Stomach (tissue), 19 donors: ENCODE measurements at places on chromosomes 11 and 22.
A peak's percentile ranks its signal among the peaks of the same experiment; 100 is the strongest.

- DNase-seq: no peak
These were observed 9.6 kb upstream of the MOB2 start for GRCh38 chr11:1496091-1496760.

- DNase-seq: no peak
These were observed 119.6 kb downstream of the DYNC2H1 start for GRCh38 chr11:103228807-103229206.

GRCh38 chr22:23743303-23743705, 7.6 kb downstream of the ZNF70 start:
- DNase-seq: no peak

GRCh38 chr11:6357222-6357621, 33.1 kb upstream of the SMPD1 start:
- DNase-seq: no peak

- DNase-seq: peak; percentile 56
These were observed 1.1 kb upstream of the GNB1L start for GRCh38 chr22:19855504-19856409.

GRCh38 chr11:132126973-132127899, 756.8 kb downstream of the NTM start:
- no peak for DNase-seq

DNA sequence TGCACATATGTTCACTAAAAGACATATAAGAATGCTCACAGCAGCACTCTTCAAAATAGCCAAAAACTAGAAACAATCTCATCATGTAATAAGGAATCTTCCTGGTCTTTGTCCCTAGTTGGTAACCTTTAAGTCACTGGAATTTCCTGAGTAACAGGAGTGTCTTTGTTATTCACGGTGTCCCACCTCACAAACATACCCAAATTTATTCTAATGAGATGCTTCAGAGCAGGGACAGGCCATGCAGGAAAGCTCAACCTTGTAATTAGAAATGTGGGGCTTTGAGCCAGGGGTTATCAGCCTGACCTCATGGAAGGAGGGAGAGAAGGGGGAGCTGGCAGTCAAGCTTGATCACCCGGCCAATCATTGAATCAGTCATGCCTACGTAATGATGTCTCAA, 40.3 kb upstream of the NFRKB start:
- DNase-seq: no peak

DNA sequence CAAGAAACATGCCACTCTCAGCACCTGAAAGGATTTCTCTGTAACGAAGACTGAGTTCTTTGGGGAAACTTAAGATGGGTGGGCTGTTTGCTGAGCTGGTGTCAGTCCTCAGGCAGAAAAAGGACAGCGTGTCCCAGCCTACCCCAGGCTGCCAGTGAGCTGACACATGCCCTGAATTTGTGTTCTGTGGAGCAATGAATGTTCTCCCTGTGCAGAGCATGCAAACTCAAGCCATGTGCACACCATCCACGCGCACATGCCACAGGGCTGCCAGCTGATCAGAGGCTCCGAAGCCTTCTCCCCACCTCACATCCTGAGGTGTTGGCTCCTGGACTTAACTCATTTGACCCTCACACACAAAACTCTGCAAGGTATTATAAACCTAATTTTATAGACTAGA, 104.9 kb downstream of the KCNC1 start:
- no peak for DNase-seq

- DNase-seq: no peak
These were observed 7.5 kb downstream of the RASD2 start for GRCh38 chr22:35547987-35548721.

- DNase-seq: no peak
These were observed 320.5 kb upstream of the ANO3 start for GRCh38 chr11:26011474-26011873.

- DNase-seq: no peak
These were observed 1073.3 kb downstream of the TBC1D22A start for GRCh38 chr22:47835726-47836125.

- no peak for DNase-seq
These were observed 49.6 kb downstream of the COMMD9 start for GRCh38 chr11:36239636-36240035.

GRCh38 chr11:113048820-113049768, 87.9 kb downstream of the NCAM1 start:
- DNase-seq: no peak

DNA sequence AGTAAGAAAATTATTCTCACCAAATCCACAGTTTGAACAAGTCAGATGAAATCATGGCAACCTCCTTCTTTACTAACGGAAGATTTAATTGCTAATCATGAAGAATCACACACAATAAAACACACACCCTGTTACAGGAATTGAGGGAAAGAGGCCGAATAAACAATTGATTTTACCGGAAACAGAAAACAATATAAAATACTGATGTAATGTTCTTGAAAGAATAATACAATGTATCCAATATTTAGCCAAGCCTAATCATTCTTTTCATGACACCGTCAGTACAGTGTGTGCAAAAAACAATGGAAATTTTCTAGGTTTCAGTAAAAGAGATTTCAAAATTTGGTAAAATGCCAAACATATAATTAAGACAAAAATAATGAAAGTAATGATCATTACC, 23.4 kb downstream of the ASRGL1 start:
- no peak for DNase-seq

DNA sequence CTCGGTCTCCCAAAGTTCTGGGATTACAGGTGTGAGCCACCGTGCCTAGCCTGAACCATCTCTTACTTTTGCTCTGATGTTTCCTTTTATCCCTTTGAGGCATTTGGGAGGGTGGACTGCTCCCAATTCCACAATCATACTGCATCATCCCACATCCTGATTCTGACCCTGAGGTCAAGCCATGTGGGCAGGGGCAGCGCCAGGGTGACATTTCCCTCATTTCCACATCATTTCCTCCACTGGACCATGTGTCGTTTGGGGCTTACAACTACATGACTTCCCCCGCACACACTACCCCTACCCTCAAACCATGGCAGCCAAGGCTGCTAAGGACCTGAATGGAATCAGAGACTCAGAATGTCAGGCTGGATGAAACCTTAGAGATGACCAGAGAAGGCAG, 26.4 kb upstream of the ZBTB16 start:
- DNase-seq: no peak

DNA sequence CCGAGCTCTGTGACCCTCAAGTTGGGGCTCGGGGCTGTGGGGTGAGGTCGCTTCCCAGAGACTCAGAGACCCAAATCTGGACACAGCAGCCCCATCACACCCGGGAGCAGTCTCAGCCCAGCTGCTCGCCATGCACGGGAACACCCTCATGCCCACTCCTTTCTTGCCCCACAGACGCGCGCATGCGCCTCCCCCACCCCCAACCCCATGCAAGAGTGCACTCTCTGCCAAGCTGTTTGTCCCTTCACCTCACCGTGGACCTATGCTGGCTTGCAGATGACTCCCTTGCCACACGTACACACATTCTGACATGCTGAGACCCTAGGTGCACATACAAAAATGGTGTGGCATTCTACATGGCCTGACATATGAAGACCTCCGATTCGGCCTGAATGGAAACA, 478 bp upstream of the CD248 start:
- peak; percentile 81 for DNase-seq

GRCh38 chr22:26281941-26282340, 112.7 kb downstream of the SEZ6L start:
- no peak for DNase-seq
